Hepatocyte (in vitro differentiated cells): ENCODE measurements at places on chromosomes 2 and 18. TPM values are rescaled to one million over a fixed set of nuclear protein-coding genes. Genes with fewer than 3 reads are reported as not detected.

Gene ABCA12
- 0.23 and 0.44 TPM in 2 replicates for total RNA-seq

DNA sequence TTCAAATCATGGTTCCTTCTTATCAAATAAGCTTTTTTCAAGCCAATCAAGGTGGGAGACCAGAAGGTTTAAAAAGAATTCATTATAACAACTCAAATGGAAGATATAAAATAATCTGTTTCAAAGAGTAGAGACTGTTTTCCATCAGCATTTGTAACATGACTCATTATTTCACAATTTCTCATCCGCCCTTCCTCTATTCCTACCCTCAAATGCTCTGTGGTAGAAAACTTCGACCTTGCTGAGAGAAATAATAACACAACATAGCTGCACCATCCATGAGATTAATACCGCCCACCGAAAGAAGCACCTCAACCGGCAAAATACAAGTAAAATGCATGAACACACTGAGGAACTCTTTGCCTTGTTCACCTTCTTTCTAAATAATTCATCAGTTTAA is 2039.2 kb upstream of the CELF4 start:
- H3K4me1 ChIP-seq: no peaks in the 10 kb centered on the region
- no peaks in the 10 kb centered on the region for H3K36me3 ChIP-seq
- no peak for DNase-seq
- no peak overlapping the region for H3K4me3 ChIP-seq
- H3K27ac ChIP-seq: no peak overlapping the region
- no peaks in the 10 kb centered on the region for H3K27me3 ChIP-seq

- H3K27ac ChIP-seq: peak overlapping the region; percentile 66
- H3K27me3 ChIP-seq: no peaks in the 10 kb centered on the region
- peaks cover 76% of the 10 kb centered on the region for H3K4me1 ChIP-seq
- no peaks in the 10 kb centered on the region for H3K36me3 ChIP-seq
- peak; percentile 42 for DNase-seq
- H3K4me3 ChIP-seq: no peak overlapping the region
Measured at GRCh38 chr2:60479226-60480088, 74.0 kb downstream of the BCL11A start.

DNA sequence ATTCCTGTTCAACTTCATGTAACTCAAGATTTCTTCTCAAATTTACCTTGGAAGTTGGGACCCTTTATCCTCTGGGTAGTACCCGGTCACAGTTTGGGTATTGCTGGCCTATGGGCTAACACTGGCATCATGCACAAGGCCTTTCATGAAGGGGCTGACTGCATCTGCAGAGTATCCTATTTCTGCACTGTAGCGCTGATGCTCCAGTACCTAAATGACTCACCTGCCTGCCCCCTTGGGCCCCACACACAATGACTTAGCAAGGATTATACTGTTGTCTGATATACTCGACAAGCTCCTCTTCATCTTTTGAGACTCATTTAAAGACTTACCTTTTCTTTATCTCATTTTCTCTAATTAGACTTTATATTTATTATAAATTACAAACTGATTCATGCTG is 39.9 kb downstream of the DNAH6 start:
- no peak for DNase-seq
- H3K27me3 ChIP-seq: no peaks in the 10 kb centered on the region
- H3K36me3 ChIP-seq: no peaks in the 10 kb centered on the region
- H3K27ac ChIP-seq: no peak overlapping the region
- no peaks in the 10 kb centered on the region for H3K4me1 ChIP-seq
- no peak overlapping the region for H3K4me3 ChIP-seq

Gene ERICH2
- 0.52 TPM in 1 of 2 replicates, not detected in the other for total RNA-seq

DNA sequence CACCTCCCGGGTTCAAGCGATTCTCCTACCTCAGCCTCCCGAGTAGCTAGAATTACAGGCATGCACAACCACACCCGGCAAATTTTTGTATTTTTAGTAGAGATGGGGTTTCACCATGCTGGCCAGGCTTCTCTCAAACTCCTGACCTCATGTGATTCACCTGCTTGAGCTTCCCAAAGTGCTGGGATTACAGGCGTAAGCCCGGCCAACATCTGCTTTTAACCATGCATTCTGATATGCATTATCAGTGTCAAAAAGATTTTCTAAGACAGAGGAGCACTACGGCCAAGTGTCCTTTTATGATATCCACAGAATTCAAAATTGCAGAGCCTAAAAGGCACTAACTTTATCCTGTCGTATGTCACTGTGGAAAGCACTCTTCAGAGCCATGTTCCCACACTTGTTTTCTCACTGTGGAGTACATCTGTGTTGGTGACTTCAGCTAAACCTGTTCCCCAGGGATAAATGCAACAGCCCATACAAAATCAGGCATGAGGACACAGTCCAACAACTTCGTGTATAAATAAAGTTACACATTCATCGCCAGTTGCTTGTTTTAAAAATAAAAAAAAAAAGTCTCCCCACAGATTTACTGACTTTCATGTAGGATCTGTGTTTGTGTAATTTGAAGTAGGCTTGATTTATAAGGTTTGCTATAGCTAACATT is 56.4 kb downstream of the STK25 start:
- H3K27ac ChIP-seq: no peak overlapping the region
- H3K27me3 ChIP-seq: no peaks in the 10 kb centered on the region
- no peaks in the 10 kb centered on the region for H3K4me1 ChIP-seq
- H3K36me3 ChIP-seq: no peaks in the 10 kb centered on the region
- no peak for DNase-seq

DNA sequence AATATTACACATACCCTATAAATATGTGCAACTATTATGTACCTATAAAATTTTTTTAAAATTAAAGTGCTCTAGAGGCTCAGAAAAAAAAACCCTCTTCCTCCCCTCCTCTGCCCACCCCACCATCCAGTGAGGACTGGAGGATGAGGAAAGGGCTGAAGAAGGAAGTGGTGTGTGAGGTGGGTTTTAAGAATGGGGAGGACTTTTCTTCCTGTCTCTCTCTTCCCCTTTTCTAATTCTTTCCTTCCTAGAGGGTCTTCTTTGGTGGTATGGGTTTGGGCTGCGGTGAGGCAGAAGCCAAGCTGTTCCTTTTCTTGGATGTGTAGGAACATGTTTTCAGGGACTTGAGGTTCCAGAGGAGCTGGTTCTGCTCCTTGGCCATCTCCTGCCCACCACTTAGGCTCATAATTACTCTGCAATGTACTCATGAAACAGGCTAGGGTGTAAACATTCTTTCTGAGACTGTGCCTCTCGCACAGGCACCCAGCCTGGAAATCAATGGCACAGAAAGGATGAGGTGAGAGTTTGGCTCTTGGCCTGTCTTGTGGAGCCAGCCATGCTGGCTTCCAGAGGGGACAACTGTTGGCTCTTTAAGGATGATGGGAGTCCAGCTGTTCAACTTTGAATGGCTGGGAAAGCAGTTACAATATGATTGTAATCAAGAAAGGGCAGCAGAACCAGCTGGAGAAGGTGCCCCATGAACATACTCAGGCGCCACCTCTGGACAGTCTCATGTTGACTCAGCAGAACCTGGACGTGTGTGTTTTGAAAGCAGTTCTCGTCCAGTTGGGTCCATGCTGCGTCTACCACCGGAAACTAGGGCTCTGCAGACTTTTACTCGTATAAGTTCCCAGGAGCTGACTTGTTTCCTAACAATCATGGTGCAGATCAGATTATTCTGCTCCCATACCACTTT is 38.3 kb downstream of the IL1RL2 start:
- no peaks in the 10 kb centered on the region for H3K27me3 ChIP-seq
- no peak overlapping the region for H3K4me3 ChIP-seq
- no peak overlapping the region for H3K27ac ChIP-seq
- H3K4me1 ChIP-seq: peaks cover 24% of the 10 kb centered on the region
- no peak for DNase-seq
- H3K36me3 ChIP-seq: no peaks in the 10 kb centered on the region

- no peak for DNase-seq
- H3K36me3 ChIP-seq: no peaks in the 10 kb centered on the region
- H3K27me3 ChIP-seq: no peaks in the 10 kb centered on the region
- H3K4me3 ChIP-seq: no peak overlapping the region
Measured at GRCh38 chr18:55268628-55269275, 309.5 kb upstream of the CCDC68 start.

- H3K27ac ChIP-seq: peak overlapping the region; percentile 98
- no peak overlapping the region for H3K4me3 ChIP-seq
- DNase-seq: peak; percentile 47
- H3K27me3 ChIP-seq: no peaks in the 10 kb centered on the region
- peaks cover 52% of the 10 kb centered on the region for H3K4me1 ChIP-seq
- H3K36me3 ChIP-seq: no peaks in the 10 kb centered on the region
Measured at GRCh38 chr2:46849721-46850556, 65.7 kb downstream of the MCFD2 start.

GRCh38 chr2:30491225-30491624 is 44.2 kb downstream of the LCLAT1 start:
- DNase-seq: no peak
- H3K4me3 ChIP-seq: no peak overlapping the region
- no peak overlapping the region for H3K27ac ChIP-seq
- no peaks in the 10 kb centered on the region for H3K36me3 ChIP-seq
- H3K27me3 ChIP-seq: no peaks in the 10 kb centered on the region

Gene TEKT4
- not detected in 2 replicates for total RNA-seq

Gene ATP6V1B1
- 0.84 and 1.7 TPM in 2 replicates for total RNA-seq

GRCh38 chr18:1302861-1303260 is 398.2 kb downstream of the ADCYAP1 start:
- H3K27me3 ChIP-seq: no peaks in the 10 kb centered on the region
- H3K36me3 ChIP-seq: no peaks in the 10 kb centered on the region

- H3K27ac ChIP-seq: peak overlapping the region; percentile 63
- H3K36me3 ChIP-seq: no peaks in the 10 kb centered on the region
- H3K4me3 ChIP-seq: no peak overlapping the region
- H3K27me3 ChIP-seq: no peaks in the 10 kb centered on the region
- peaks cover 27% of the 10 kb centered on the region for H3K4me1 ChIP-seq
Measured at GRCh38 chr2:201880579-201880978, 74.2 kb downstream of the CDK15 start.

GRCh38 chr2:166234112-166234846 is 106.5 kb upstream of the SCN1A start:
- no peak for DNase-seq
- H3K4me1 ChIP-seq: peaks cover 7% of the 10 kb centered on the region
- no peaks in the 10 kb centered on the region for H3K27me3 ChIP-seq
- no peak overlapping the region for H3K4me3 ChIP-seq

GRCh38 chr2:64888591-64889309 is 100.4 kb upstream of the SLC1A4 start:
- H3K4me3 ChIP-seq: no peak overlapping the region
- H3K36me3 ChIP-seq: no peaks in the 10 kb centered on the region

- H3K27ac ChIP-seq: no peak overlapping the region
- no peaks in the 10 kb centered on the region for H3K27me3 ChIP-seq
- no peak overlapping the region for H3K4me3 ChIP-seq
- H3K4me1 ChIP-seq: peaks cover 12% of the 10 kb centered on the region
Measured at GRCh38 chr2:55718165-55719008, 24.7 kb upstream of the PNPT1 start.

- H3K27me3 ChIP-seq: no peaks in the 10 kb centered on the region
- H3K4me3 ChIP-seq: no peak overlapping the region
- DNase-seq: no peak
- H3K27ac ChIP-seq: no peak overlapping the region
- H3K4me1 ChIP-seq: no peaks in the 10 kb centered on the region
- H3K36me3 ChIP-seq: no peaks in the 10 kb centered on the region
Measured at GRCh38 chr2:181185948-181186347, 205.5 kb downstream of the UBE2E3 start.

Gene ANKRD36C
- 24.9 and 29.6 TPM in 2 replicates for total RNA-seq

GRCh38 chr2:160372010-160372356 is 121.6 kb downstream of the RBMS1 start:
- no peaks in the 10 kb centered on the region for H3K27me3 ChIP-seq
- no peak overlapping the region for H3K27ac ChIP-seq
- peaks cover 19% of the 10 kb centered on the region for H3K4me1 ChIP-seq
- no peak overlapping the region for H3K4me3 ChIP-seq
- H3K36me3 ChIP-seq: no peaks in the 10 kb centered on the region

Gene GAL3ST2
- 0.20 and 0.53 TPM in 2 replicates for total RNA-seq

DNA sequence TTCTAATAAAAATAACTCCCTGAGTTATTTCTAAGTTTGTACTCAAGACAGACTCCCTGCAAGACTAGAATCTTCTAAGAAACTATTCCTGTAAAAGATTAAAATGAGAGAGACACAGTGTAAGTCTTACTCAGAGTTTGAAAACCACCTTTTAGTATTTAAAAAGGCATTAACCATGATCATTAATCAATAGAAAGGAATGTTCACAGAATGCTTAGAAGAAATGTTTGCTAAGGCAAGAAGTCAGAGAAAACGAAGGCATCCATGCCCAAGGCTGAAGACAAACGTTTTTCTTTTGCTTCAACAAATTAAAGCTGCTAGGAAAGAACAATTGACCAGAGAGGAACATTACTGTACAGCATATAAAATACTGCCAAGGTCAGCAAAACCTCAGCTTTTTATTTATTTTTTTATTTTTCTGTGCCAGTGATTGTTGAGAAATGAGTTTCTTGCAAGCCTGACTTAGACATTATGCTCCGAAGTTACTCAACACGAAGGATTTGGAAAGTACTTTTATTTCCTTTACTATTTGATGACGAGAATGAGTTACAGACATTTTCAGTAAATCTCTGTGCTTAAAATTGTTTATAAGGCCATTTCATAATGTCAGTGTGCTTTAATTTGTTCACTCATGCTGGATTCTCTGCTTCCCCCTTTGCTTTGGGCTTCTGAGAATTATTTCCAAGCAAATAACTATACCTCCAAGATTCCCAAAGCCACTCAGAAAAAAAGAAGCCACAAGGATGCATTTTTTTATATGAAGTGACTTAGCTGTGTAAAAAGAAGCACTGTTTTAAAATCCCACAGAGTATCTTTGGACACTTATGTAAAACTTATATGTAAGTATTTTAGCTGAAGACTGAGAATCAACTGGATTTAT is 20.5 kb downstream of the RND3 start:
- H3K36me3 ChIP-seq: peaks cover 12% of the 10 kb centered on the region
- H3K27me3 ChIP-seq: no peaks in the 10 kb centered on the region
- no peak overlapping the region for H3K4me3 ChIP-seq
- no peak for DNase-seq
- peaks cover 41% of the 10 kb centered on the region for H3K4me1 ChIP-seq

DNA sequence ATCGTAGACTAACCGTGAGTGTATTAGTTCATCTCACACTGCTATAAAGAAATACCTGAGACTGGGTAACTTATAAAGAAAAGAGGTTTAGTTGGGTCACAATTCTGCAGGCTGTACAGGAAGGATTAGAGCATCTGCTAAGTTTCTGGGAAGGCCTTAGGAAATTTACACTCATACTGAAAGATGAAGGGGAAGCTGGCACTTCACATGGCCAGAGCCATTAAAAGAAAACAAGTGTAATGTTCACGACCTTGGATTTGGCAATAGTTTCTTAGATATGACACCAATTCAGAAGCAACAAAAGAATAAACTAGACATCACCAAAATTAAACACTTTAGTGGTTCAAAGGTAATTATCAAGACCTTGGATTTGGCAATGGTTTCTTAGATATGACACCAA is 23.8 kb downstream of the ABCB11 start:
- DNase-seq: no peak
- H3K36me3 ChIP-seq: no peaks in the 10 kb centered on the region
- peaks cover 13% of the 10 kb centered on the region for H3K4me1 ChIP-seq
- H3K4me3 ChIP-seq: no peak overlapping the region
- no peak overlapping the region for H3K27ac ChIP-seq
- H3K27me3 ChIP-seq: no peaks in the 10 kb centered on the region

Gene PRSS56
- not detected in 2 replicates for total RNA-seq
